ENCODE measurements at places on chromosomes 5 and 9. TPM values are rescaled to one million over a fixed set of nuclear protein-coding genes. Genes with fewer than 3 reads are reported as not detected.

Gene PCDHB9
- total RNA-seq, result not detected

DNA sequence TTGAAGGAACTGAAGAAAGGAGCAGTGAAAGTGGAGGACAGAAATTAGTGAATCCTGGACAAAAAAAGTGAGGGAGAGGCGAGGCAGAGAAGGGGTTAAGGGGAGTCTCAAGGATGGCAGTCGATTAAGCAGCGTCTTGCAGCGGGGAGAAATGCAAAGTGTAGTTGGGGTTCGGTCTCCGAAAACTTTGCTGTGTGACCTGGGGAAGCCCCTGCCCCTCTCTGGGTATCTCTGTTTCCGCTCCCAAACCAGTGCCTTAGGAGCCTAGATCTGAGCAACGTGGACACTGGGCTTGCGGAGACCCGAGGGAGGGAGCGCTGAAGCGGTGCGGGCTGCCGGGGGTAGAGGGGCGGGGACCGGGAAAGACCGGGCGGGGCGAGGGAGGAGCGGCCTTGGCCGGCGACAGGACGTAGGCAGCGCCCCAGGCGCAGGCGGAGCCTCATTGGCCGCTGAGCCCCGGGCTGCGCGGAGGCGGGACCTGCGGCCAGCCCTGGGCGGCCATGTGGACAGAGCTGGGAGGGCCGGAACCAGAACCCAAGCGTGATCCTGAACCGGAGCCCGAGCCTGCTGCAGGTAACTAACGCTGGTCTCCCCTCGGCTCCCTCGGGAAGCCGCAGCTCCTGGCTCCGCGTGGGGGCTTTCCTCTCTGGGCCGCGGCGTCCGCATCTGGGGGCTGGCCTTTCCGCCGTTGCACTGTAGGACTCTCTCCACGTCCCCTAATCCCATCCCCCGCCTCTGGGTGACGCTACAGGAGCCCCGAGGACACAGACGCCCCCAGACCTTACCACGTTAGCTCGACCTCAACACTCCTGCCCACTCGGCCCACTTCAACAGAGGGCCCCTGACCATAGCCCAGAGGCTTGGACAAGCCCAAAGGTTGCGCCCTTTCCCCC lies at the start of gene ALDH1B1:
Gene ALDH1B1 (plus strand): TSS at position 468 of the 893 bp plus-strand sequence. CDS start 3,047 bp downstream, outside the sequence.
- DNase-seq, result peak; percentile 98

Gene TRIM7
- 0.07 TPM for total RNA-seq

Gene ERBIN
- 17.6 TPM for total RNA-seq

DNA sequence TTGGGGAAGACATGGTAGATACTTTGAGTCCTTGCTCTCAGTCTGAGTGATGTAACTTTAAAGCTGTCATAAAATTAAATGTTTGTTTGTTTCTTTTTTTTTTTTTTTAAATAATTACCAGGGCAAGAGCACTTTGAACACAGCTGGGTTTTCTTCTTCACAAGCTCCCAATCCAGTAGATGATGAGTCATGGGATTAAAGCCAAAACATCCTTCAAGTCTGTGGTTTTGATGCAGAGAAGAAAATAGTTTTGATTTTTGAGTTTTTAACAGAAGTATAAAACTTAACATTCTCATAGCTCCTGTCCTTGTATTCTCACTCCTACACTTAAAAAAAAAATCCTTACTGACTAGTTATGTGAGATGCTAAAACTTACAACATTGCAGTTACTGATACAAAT lies 34.8 kb upstream of the IL31RA start:
- DNase-seq, result no peak

DNA sequence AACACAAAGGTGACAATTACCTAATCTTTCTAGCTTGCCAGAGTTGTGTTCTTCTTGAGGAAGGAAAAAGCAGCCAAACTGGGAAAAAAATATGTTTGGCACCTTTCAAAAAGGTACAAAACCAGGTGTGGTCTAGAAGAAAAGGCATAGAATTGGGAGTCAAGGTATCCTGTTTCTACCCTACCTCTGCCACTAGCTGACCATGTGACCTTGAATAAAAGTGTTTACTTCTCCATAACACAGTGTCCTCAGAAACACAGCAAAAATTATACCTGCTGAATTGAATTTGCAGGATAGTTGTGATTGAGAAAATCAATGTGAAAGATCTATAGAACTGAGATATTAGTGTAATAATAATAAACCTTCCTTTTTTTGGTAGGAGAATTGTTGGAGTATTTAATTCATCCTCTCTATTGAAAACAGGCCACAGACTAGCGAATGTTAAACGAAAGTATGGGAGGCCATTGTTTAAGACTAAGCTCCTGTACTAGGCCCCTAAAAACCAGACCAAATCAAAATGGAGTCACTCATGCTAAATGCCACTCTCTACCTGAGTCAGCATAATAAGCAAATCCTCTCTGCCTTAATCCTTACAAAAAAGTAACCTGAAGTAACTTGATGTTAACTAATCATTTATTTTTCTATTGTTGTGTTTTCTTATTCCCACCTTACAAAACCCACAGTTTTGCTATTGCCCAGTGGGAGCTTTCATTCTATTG lies 12.6 kb downstream of the CYFIP2 start:
- no peak for DNase-seq

DNA sequence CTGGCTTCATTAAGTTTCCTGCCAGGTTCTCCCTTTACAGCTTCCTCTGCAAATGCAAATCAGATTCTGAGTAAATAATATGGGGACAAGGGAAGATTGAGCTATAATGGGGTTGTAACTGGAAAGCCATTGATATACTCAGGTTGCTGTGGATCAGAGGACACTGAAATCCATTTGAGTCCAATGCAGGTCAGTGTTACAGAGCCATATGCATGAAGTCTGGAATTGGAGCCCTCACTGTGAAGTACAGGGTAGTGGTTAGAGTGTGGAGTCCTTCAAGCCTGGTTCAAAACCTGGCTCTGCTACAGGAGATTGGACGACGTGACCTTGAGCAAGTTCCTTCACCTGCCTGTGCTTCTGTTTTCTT lies 48.7 kb downstream of the TIMD4 start:
- DNase-seq, result no peak

All from H7 (cell line).